8988T (cell line): ENCODE measurements at places on chromosomes 11 and 22.

DNA sequence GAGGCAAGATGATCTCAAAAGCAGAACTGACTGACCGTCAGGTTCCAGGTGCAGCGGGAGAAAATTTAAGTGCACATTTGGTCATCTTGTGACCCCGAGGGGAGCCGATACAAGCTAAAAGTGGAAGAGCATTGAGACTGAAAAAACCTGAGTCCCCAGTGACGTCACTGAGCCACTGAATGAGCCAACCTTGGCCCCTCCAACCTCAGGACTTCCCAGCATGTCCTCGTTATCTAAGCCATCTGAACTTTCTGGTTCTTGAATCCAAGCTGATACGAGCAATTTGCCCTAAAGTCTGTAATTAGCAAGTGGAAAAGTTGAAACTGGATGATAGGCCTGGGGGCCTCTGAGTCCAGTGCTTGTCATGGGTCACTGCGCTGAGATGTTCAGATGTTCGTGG is 51.1 kb upstream of the ISX start:
- DNase-seq: no peak

DNA sequence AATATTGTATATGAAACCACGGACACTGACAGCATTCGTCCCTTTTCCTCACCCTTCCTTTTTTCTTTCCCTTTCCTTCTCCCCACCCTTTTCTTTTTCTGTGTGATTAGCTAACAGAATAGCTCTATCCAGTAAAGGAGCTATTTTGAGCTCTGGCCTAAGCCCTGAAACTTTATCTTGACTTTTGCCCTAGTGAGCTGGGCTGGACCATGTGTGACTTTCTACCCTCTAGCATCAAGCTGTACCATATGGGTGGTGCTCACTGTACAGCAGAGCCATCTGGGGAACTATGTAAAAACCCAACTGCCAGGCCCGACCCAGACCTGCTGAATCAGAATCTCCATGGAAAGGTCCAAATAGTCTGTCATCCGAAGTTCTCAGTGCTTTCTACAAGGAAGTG is 21.9 kb upstream of the PANX1 start:
- no peak for DNase-seq

GRCh38 chr11:65595543-65596281 is at the start of gene KCNK7:
KCNK7 (minus strand) TSS chr11:65595800; CDS start chr11:65595772, 28 bp downstream.
- peak; percentile 78 for DNase-seq

DNA sequence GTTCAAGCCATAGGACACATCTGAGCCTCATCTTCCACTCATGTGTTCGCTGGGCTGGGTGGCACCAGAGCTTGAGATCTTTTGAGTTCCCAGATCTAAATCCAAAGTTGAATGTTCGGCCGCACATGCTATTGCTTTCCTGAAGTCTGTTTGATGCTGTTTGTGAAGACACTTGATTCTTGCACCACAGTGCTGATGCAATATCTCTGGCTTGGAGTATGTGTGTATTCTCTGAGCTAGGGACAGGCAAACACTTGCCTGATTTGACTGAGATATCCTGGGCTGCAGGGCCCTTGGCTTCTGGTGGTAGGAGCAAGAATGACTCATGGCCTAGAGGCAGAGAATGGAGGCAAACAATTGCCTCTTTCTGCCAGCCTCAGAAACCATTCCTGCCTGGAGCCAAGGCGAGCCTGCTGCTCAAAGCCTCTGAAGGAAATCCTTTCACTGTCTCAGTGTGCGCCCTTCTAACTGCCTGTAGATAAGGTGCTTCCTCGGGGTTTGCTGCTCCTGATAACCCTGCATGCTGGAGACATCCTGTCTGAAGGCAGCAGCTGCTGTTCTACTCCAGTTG is 73.0 kb downstream of the CYB5R2 start:
- no peak for DNase-seq

- no peak for DNase-seq
Observed at GRCh38 chr11:102833731-102834130, 9.7 kb downstream of the MMP3 start.

GRCh38 chr22:22666307-22667091 is 22.1 kb downstream of the GGTLC2 start:
- DNase-seq: no peak

- DNase-seq: no peak
Observed at GRCh38 chr11:116334596-116334995, 438.2 kb downstream of the BUD13 start.

DNA sequence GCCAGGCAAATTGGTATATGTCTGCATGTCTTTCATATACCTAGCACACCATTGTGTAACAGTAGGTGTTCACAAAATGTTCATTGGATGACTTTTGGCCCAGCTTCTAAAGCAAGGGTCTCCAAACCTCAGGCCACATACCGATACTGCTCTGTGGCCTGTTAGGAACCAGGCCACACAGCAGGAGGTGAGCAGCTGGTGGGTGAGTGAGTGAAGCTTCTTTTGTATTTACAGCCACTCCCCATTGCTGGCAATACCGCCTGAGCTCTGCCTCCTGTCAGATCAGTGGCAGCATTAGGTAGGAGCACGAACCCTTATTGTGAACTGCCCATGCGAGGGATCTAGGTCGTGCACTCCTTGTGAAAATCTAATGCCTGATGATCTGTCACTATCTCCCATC is 836.6 kb downstream of the NTM start:
- DNase-seq: no peak

DNA sequence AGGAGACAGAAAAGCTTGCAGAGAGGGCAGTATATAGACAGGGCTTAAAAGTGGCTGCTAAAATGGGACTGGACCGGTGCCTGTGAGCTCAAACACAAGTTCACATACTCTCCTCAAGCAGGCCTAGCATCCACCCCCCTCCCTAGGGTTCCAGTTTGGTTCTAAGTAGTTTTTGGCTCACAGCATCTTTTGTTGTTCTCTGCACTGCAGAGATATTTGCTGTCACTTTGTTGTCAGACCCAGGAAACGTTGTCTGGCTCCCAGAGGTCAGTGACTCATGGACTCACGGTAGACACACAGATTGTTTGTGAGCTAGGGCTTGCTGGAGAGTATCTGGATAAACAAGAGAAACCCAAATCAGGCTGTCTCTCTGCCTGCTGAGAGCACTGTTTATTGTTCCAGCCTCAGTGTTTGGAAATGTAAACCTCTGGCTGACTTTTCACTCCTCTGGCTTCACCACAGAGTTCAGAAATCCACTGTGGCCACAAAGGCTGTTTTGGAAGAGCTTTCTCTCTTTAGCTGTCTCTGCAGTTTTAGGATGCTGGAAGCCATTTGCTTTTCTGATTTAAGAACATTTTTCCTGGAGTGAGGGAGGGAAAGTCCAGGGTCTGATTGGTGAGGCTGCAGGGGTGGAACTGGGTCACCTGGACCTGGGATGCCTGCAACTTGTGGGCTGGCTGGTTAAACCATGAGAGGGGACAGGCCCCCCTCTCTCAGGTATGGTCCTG is 303.7 kb upstream of the PLET1 start:
- DNase-seq: no peak

GRCh38 chr22:20463324-20464095 is 25.9 kb upstream of the SCARF2 start:
- DNase-seq: no peak

- DNase-seq: peak; percentile 53
Observed at GRCh38 chr11:12724301-12725054, 50.3 kb downstream of the TEAD1 start.

DNA sequence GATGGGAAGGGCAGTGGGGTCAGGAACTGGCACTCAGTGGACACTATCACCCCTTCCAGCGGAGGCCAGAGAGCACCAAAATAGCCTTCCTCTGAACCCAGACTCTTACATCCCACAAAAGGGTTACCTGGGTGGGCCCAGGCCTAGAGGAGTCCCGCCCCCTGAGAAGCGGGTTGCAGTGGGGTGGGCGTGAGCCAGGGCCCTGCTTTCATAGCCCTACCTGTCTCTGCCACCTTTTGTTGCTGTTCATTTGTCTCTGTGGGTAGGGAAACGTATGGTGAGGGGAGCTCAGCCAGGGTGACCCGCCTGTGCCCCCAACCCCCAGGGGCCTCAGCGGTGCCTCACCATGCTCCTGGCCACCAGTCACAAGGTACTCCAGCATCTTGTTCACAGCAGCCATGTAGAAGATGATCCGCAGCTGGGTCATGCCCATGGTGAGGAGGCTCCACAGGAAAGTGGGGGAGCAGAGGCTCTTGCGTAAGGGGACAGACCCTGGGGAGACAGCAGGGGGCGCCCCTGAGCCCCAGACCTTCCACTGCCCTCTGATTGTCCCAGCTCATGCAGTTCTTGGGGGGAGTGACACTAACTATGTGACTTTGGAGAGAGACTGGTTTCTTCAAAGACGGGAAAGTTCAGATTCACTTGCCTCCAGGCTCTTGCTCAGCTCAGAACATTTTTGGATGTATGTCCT is 24.0 kb downstream of the SLC43A1 start:
- no peak for DNase-seq

DNA sequence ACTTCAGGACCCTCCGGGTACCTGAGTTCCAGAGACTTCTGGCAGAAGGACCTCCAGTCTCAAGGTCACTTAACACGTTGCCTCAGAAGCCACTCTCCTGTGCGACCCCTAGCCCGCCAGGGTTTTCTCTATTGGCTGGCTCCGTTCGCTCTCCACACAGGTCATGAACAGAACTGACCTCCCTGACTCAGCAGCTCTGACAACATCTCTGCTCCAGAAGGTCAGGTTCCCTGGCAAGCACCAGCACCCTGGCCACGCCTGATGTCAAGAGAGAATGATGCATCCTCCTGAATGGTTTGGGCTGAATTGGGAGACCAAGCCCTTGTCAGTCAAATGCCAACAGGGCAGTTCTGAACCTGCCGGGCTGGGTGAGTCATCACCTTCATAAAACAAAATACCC is 84.3 kb upstream of the TMEM45B start:
- no peak for DNase-seq

DNA sequence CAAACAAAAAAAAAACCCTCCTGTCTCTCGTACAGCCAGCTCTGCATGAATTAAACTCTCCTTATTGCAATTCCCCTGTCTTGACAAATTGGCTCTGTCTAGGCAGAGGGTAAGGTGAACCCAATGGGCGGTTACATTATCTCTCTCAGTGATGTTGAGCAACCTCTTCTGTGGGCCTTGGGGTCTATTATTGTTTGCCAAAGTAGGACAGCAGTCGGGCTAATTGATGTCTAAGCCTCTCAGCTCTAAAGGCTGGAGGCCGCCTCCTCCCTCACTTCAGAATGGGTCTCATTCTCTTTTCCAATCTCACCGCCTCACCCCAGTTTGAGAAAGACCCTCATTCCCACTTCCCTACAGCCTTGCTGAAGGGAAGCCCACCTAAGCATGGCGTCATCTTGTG is 1.3 kb upstream of the SLC25A45 start:
- DNase-seq: no peak

GRCh38 chr11:96315476-96315875 is 27.5 kb downstream of the MAML2 start:
- no peak for DNase-seq

GRCh38 chr22:49240016-49240380 is 587.7 kb downstream of the BRD1 start:
- no peak for DNase-seq

GRCh38 chr11:44104481-44105294 is 9.2 kb downstream of the EXT2 start:
- no peak for DNase-seq

DNA sequence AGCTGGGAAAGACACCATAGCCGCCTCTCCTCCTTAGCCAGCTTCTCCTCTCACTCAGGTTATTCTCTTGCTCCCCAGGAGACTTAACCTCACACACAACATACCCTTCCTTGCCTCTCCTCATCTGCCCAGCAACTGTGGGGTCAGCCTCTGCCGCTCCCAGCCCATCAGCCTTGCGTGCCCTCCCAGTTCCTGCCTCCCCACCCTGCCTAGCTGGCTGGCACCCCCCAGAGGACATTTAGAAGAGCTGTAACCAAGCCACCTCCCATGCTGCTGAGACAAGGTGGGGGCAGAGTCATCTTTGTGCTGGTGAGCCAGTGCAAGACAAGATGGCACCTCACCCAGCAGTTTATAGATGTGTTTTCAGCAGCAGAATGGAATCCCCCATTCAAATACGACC is 38.2 kb downstream of the TOM1 start:
- DNase-seq: peak; percentile 48

GRCh38 chr22:45261407-45262088 is 20.9 kb upstream of the KIAA0930 start:
- DNase-seq: no peak

DNA sequence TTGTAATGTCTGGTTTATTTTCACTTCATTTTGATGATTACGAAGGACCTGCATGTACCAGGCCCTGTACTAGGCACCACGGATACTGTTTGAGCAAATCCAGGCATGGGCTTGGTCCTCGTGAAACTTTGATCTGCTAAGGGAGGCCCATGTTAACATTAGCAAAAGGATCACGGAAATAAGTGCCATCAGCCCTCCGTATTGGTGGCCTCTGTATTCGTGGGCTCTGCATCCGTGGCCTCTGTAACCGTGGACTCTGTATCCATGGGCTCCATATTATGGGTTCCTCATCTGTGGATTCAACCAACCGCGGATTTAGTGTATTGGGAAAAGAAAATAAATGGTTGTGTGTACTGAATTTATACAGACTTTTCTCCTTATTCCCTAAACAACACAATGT is 8.7 kb downstream of the ARHGAP8 start:
- DNase-seq: no peak
